ENCODE measurements at places on chromosomes 5 and 9.

DNA sequence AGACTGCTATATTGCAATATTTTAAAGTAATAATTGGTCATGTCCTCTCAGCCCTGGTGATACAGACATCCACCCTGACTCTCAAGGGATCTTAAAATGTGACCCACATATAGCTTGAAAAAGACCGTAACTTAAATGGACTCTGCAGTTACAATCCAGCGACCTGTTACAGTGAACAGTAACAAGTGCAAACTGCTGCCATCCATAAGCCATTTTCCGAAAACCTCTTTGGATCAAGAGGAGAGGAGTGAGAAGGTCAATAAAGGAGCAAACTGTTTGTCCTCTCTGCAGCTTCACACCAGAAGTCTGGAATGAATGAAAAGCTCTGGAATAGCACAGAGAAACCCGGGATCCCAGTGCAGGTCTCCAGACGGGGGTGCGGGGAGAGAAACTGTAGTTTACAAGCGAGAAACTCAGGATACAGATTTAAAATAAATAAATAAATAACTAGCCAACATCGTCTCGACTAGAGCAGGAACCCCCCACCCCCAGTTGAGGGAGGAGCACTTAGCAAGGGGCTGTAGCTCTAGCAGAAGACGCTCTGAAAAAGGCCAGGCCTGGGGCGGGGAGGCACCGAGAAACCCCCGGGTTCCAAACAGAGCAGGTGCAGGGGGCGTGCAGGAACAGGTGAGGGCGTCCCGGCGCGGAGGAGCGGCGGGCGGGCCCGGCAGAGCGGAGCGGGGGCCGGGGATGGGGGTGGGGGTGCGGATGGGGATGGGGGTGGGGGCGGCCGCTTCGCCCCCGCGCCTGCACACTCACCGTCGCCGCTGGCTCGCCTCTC, 572 bp downstream of the ZDHHC21 start:
- no peak for DNase-seq

- no peak for DNase-seq
Observed at GRCh38 chr5:16179936-16180788, 571 bp upstream of the MARCHF11 start.

DNA sequence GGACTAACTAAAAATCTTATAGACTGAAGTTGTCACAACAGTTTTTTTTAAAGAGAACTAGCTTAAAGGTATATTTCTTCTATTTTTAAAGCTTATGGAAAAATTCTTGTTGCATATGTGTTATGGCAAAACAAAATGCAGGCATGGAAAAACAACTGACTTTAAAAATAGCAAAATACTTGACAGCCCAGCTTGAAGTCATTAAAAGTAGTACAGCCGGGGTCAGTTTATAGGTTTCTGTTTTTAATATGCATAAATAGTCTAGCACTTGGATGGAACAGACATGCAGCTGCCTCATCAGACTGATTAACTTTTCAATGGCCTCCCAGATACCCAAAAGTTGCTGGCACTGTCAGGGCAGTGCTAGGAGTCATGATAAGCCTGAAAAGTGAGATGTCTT, 22.3 kb upstream of the ARL15 start:
- DNase-seq, result no peak

- peak; percentile 65 for DNase-seq
Observed at GRCh38 chr5:173972925-173973615, 15.9 kb upstream of the C5orf47 start.

DNA sequence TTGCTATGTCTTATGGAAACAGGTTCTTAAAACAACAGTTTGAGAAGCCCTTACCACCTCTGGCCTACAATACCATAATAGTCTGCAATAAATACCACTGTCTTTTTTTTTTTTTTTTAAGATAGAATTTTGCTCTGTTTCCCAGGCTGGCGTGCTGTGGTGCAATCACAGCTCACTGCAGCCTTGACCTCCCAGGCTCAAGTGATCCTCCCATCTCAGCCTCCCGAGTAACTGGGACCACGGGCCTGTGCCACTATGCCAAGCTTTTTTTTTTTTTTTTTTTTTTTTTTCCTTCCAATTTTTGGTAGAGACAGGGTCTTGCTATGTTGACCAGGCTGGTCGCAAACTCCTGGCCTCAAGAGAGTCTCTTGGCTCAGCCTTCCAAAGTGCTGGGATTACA, 37.0 kb downstream of the AFF4 start:
- DNase-seq, result no peak

DNA sequence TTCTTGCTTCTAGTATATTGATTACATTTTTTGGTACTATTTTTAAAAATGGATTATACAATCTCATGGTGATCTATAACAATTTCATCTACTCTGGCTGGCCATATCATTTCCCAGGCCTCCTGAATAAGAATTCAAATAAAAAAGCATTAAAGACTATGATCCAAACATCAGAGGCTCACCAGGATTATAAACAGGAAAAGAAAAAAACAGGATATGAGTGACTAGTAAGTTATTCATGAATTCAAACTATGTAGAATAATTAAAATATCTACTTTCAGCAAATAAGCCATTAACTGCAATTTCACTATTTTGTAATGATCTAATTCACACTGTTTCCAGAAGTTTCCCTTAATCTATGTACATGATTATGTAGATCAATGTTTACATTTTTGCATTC, 293.1 kb upstream of the CDH6 start:
- DNase-seq, result no peak

All from NCI-H510A treated with DMSO at 0.1 percent for 48 hours (cell line).